ENCODE measurements at places on chromosomes 3 and 15. TPM values are rescaled to one million over a fixed set of nuclear protein-coding genes. Genes with fewer than 3 reads are reported as not detected.

CRYGS gene
- polyA plus RNA-seq, result 24.8 TPM

DNA sequence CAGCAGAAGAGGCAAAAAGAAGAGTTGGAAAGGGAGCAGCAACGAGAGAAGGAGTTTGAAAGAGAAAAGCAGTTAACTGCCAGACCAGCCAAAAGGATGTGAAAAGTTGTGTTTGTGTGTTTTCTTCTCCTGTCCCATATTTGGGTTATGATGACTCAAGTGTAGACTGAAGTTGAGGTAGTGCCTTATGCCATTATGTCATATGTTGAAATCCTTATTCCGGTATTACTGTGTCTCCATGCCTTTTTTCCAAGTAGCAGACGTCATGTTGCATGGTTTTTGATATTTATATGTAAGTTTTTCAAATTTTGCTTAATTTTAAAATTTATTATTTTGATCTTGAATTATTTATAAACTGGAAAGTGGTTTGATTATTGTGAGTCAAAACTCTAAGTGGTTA is 19.2 kb downstream of the BLOC1S6 start:
- DNase-seq, result no peak

DNA sequence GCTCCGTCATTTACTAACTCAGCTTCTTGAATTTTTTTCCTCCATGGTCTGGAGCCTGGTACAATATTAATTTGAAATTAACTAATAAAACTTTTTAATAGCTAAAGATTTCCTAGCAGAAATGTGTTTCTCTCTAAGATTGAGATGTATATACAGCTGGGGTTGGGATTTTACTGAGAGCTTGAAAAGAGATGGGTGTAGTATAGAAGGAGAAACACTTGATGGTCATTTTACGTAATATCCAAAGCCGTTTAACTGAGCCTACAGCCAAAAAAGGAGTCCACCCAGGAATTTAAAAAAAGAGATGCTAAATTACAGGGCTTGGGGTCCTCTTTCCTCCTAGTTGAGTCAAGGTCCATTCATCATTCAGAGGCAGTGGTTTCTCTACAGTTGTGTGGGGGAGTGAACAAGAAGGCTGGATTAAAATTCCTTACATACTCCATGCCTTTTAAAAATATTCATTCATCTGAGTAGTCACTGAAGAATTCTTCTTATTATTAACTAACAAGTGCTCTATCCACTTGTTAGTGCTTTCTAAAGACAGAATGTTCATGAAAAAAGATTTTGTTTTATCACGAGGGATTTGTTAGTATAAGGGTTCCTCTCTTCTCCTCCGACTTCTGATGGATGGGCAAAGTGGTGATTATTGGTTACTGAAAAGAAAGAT is 255.3 kb upstream of the IL12A start:
- DNase-seq, result no peak

TRPM1 gene
- polyA plus RNA-seq, result 0.42 TPM

- DNase-seq, result no peak
These were observed 420.7 kb downstream of the SI start for GRCh38 chr3:164657631-164658030.

GRCh38 chr15:33194237-33194636 is 277 bp downstream of the FMN1 start:
- DNase-seq, result peak; percentile 74

DNA sequence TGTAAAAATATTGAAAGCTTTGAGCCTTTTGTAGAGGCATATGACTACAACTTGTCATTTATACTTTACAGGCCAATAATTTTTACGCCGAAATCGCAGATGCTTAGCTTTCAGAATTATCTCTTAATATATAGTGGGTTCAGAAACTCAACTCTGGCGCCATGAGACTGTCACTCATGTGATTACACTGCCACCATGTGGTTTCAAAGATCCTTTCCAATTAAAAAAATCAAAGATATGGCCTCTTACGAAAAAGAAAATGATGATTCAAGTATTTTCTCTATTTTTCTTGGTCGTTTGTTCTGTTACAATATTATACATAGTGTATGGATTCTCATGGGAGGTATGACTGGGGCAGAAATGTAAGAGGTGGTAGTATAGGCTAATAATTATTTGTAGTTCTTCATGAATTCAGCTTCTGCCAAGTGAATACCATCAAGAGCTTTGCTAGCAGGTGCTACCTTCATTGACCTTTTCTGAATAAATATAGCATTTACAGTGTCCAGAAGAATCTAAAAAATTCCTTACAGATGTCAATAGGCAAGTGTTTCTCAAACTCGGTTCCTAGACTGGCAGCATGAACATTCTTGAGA is 751.7 kb upstream of the GOLIM4 start:
- DNase-seq, result no peak

TMEM207 gene
- polyA plus RNA-seq, result not detected

DNA sequence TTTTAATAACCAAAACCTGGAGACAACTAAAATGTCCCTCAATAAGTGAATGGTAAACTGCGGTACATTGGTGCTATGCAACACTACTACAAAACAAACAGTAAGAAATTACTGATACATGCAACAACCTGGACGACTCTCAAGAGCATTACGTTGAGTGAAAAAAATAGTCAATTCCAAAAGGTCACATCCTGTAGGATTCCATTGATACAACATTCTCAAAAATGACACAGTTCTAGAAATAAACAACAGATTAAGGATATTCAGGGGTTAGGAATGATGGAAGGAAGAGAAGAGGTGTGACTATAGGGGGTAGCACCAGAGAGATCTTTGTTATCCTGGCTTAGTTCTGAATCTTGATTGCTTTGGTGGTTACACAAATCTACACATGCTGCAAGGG is 72.2 kb downstream of the ZNF148 start:
- no peak for DNase-seq

DNA sequence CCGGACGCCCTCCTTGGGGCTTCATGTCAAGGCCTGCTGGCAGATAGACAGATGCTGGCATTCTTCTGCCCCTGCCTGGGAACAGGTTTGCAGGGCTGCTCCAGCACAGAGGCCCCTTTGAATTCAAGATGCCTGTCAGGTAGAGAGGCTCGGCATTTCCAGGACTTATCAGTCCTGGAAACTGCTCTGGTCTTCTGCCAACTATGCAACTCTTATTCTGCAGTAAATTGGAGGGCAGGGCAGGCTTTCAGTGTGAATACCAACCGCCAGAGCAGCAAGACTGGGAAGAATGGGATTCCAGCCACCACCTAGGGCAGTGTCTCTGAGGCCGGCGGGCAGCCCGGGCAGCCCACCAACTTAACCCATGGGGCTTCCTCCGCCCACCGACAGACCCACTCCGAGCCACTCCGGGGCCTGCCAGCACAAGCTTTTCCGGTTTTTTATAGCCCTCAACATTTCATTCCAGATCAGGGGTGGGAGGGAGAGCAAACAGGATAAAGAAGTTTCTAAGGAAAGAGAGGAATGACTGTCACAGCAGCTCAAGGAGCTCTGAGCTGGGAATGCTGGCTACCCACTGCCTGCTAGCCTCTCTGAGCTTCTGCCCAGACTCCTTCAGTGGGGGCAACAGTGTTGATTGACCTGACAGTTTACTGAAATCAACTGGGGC is 140.9 kb downstream of the NTRK3 start:
- DNase-seq, result no peak

GRCh38 chr15:79294075-79294474 is 11.6 kb downstream of the ANKRD34C start:
- DNase-seq, result no peak

NOX5 gene
- 8.6 TPM for polyA plus RNA-seq

GRCh38 chr15:39132954-39133600 is 447.8 kb upstream of the THBS1 start:
- no peak for DNase-seq

DNA sequence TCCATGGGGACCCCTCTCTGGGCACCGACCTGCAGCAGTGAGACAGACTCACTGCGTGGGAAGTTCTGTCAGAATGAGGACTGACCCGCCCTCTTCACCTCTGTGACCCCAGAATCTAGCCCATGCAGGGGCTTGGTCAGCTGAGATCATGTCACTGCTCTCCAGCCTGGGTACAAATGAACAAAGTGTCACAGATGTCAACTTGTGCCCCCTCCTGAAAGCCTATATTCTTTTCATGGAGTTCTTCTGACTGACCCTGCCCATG is 210.8 kb downstream of the XXYLT1 start:
- DNase-seq, result no peak

- DNase-seq, result no peak
These were observed 193.0 kb upstream of the RARB start for GRCh38 chr3:25235031-25235430.

- DNase-seq, result no peak
These were observed 2.0 kb upstream of the CLDN16 start for GRCh38 chr3:190385731-190386688.

GPR62 gene
- polyA plus RNA-seq, result 0.06 TPM

- no peak for DNase-seq
These were observed 172.5 kb downstream of the MTHFS start for GRCh38 chr15:79724312-79724711.

GRCh38 chr3:66923969-66924368 is 74.1 kb upstream of the KBTBD8 start:
- no peak for DNase-seq

DNA sequence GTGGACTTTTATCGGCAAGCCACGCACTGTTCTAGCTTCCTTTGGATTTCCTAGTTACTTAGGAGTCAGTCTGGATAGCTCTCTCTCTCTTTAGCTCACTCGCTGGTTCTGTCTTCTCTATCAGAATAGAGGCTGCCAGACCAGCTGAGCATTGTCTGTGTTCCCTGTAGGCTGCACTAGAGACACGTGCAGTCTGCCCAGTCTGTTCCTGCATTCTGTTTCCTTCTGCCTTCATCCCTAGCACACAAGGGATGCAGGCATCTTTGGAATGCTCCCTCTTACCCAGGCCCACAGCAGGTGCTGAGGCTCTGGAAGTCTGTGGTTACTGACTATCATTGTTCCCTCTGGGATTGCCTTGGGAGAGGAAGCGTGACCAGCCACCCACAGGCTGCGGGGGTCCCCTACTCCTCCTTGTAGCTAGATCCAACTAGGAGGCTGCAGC is 322.8 kb downstream of the ZNF621 start:
- DNase-seq, result no peak

Data from spleen (tissue), 13 donors.